CD4-positive, alpha-beta T cell treated with Interleukin-6 for 4 hours (primary cell): ENCODE measurements at places on chromosomes 7 and 10.

- no peak for DNase-seq
Observed at GRCh38 chr7:69739931-69740431, 141.7 kb downstream of the AUTS2 start.

GRCh38 chr7:131186816-131187215 lies 140.9 kb upstream of the MKLN1 start:
- DNase-seq = no peak

GRCh38 chr10:125333209-125333591 lies 172.8 kb upstream of the CTBP2 start:
- no peak for DNase-seq

DNA sequence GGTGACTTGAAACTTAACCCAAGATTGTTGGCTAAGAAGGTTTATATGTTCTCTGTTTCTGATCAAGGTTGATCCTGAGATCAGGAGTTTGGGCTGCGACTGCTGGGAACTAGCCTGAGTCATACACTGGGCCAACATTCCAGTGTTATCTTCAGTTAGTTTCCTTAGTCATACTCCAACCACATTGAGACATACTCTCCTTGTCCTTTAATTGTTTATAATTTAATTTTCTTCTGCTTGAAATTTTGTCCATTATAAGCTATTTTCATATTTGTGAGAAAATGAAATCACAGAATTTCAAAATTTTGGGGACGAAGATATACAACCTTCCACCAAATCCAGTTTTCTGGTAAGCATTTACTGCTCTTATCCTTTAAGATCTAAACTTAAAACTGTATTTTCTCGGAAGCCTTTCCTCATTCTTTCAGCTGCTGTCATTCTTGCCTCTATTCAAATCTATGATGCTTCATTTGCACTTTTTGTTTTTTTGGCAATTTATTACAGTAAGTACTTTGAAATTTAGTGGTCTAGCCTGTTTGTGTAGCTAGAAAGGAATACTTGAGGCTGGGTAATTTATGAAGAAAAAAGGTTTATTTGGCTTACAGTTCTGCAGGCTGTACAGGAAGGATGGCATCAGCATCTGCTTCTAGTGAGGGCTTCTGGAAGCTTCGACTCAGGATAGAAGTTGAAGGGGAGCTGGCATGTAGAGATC lies 63.4 kb upstream of the POT1 start:
- no peak for DNase-seq

GRCh38 chr10:100033766-100034418 lies 24.1 kb upstream of the DNMBP start:
- DNase-seq = no peak

DNA sequence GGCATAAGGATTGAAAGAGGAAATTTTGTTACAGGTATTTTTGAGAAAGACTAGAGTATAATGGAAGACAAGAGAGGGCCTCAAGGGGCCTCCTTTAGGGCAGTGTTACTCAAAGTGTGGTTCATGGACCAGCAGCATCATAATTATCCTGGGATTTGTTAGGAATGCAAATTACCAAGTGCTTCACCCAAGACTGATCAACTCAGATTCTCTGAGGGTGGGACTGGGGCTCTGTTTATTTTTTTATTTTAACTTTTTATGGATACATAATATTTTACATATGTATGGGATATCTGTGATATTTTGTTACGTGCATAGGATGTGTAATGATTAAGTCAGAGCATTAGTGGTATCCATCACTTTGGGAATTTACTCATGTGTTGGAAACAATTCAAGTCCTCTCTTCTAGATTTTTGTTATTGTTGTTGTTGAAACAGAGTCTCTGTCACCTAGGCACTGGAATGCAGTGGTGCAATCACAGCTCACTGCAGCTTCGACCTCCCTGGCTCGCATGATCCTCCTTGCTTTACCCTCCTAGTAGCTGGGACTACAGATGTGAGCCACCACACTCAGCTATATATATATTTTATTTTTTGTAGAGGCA lies 2.2 kb upstream of the KCTD7 start:
- DNase-seq = no peak

- peak; percentile 64 for DNase-seq
Observed at GRCh38 chr10:6543431-6544005, 36.6 kb downstream of the PRKCQ start.

DNA sequence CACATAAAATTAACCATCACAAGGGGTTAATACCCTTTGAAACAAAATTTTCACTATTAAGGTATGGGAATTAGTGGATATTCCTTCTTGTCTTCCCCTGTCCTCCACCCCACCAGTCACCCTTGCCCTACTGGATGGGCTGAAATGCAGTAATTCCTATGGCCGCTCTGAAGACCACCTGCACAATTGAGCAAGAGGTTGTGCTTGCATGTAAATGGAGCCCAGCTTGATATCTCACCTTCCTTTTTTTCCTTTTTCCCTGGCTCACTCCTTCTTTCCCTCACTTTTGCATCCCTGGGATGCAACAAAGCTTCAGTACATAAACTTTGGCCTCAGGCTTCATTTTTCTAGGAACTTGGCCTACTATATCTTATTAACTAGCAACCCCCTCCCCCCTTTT lies 184.6 kb downstream of the SNX10 start:
- DNase-seq = no peak

DNA sequence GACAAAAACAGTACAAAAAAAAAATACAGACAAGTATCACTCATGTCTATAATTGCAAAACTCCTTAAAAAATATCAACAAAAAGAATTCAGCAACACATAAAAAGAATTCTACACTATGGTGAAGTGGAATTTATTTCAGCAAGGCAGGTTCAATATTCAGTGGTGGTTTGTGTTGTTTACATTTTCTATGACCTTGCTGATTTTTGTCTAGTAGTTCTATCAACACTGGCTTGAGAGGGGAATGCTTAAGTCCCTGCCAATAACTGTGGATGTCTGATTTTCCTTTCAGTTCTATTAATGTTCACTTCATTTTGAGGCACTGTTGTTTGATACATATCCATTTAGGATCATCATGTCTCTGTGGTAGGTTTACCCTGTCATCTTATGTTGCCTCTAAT lies 58.5 kb downstream of the CADPS2 start:
- DNase-seq = no peak

DNA sequence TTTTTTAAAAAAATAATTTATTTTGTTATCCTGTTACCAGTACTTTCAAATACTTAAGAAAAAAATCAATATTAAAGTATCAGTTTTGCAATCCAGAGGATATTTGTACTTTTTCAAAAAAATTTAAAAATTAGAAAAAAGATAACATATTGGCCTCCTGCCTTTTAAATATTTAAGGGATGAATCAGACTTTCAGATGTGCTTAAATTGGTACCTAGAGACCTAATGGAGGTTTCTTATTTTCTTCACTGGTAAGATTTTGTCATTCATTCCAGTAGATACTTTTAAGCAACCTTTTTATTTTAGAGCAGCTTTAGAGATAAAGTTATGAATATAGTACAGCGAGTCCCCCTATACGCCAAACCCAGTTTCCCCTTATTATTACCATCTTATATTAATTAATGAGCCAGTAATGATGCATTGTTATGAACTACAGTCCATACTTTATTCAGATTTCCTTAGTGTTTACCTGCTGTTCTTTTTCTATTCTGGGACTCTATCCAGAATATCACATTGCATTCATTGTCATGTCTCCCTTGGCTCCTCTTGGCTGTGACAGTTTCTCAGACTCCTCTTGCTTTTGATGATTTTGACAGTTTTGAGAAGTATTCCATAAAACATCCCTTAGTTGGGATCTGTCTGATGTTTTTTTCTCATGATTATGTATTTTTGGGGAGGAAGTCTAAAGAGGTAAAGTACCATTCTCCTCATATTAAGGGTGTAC lies 34.2 kb downstream of the BICC1 start:
- DNase-seq = no peak

- no peak for DNase-seq
Observed at GRCh38 chr7:23234569-23235296, 11.8 kb upstream of the GPNMB start.
